ENCODE measurements at places on chromosomes 2 and 18. TPM values are rescaled to one million over a fixed set of nuclear protein-coding genes. Genes with fewer than 3 reads are reported as not detected.

DNA sequence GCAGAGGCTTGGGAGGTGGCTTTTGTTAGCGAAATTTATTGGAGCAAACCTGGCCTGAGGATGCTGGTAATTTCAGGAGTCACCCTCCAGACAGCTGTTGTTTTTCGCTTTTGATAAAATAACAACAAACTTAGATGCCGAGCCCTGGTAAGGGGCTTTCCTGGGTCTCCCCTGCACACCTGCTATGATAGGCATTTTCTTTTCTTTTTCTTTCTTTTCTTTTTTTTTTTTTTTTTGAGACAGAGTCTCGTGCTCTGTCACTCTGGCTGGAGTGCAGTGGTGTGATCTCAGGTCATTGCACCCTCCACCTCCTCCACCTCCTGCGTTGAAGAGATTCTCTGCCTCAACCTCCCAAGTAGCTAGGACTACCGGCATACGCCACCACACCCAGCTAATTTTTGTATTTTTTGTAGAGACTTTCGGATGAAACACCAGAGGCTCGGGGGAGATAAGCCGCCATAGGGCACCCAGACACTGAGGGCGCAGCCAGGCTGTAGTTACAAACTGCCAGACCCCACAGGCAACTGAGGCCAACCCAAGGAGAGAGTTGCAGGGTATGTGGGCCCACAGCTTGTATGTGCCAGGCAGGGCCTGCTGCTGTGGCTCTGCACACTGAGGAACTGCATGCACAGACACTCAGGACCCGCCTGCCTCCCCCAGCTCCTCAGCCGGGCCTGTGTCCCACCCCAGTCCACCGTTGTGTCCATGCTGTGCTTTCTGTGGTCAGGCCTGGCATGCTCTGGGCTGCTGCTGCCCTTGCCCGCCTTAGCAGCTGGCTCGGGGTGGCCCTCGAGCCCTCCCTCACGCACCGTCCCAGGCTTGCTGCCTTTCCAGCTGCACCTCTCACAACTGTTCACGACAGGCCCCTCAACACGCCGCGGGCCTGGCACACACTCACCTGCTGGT, 3.9 kb downstream of the GYPC start:
- H3K36me3 ChIP-seq: no peaks in the 10 kb centered on the region
- H3K4me3 ChIP-seq: no peak overlapping the region
- H3K27ac ChIP-seq: peak overlapping the region; percentile 83
- DNase-seq: no peak

GRCh38 chr18:44849361-44849760, 168.7 kb downstream of the SETBP1 start:
- H3K36me3 ChIP-seq: no peaks in the 10 kb centered on the region
- no peak overlapping the region for H3K4me3 ChIP-seq
- DNase-seq: no peak
- peaks cover 8% of the 10 kb centered on the region for H3K27me3 ChIP-seq
- no peaks in the 10 kb centered on the region for H3K4me1 ChIP-seq

Gene TXNDC2
- polyA plus RNA-seq: 0.36 TPM

Gene ACMSD
- not detected for polyA plus RNA-seq

DNA sequence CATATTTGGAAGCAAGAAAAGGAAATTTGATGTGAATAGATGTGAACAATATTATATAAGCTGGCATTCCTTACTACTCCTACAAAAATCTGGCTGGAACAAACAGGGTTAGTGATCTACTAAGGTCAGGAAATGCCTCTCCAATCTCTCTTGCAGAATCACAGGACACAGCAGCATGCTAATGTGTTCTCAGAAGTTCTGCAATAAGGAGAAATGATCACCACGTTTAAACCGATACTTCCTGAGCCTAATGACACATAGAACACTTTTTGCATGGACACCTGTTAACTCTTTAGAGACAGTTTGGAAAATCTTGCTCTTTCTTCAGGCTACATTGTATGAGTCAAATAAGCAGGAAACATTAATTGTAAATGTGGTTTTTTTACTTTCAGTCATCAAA, 89.6 kb upstream of the MAP3K20 start:
- H3K27me3 ChIP-seq: no peaks in the 10 kb centered on the region
- H3K27ac ChIP-seq: no peak overlapping the region
- DNase-seq: no peak
- H3K36me3 ChIP-seq: no peaks in the 10 kb centered on the region
- no peak overlapping the region for H3K4me3 ChIP-seq
- H3K4me1 ChIP-seq: peaks cover 10% of the 10 kb centered on the region

- H3K36me3 ChIP-seq: peaks cover 82% of the 10 kb centered on the region
- H3K4me3 ChIP-seq: no peak overlapping the region
- no peak overlapping the region for H3K27ac ChIP-seq
- no peak for DNase-seq
These were observed 19.7 kb upstream of the SAG start for GRCh38 chr2:233287871-233288270.

Gene FBLN7
- not detected for polyA plus RNA-seq

Gene GALM
- polyA plus RNA-seq: 3.5 TPM

GRCh38 chr2:202122980-202123720, 50.1 kb downstream of the KIAA2012 start:
- H3K4me3 ChIP-seq: no peak overlapping the region
- H3K27me3 ChIP-seq: no peaks in the 10 kb centered on the region
- no peaks in the 10 kb centered on the region for H3K36me3 ChIP-seq
- no peak for DNase-seq

GRCh38 chr2:84880645-84881521, at the start of gene TRABD2A:
TSS of gene TRABD2A (minus strand) at chr2:84881084. CDS start at chr2:84881039, 45 bp downstream.
- peak within 1 kb of the TSS; percentile 40 for H3K4me3 ChIP-seq
- H3K27ac ChIP-seq: no peak within 1 kb of the TSS
- DNase-seq: peak; percentile 52
- peaks cover 23% of the 10 kb centered on the region for H3K27me3 ChIP-seq
- no peaks in the 10 kb centered on the region for H3K36me3 ChIP-seq
- peaks cover 22% of the 10 kb centered on the region for H3K4me1 ChIP-seq

DNA sequence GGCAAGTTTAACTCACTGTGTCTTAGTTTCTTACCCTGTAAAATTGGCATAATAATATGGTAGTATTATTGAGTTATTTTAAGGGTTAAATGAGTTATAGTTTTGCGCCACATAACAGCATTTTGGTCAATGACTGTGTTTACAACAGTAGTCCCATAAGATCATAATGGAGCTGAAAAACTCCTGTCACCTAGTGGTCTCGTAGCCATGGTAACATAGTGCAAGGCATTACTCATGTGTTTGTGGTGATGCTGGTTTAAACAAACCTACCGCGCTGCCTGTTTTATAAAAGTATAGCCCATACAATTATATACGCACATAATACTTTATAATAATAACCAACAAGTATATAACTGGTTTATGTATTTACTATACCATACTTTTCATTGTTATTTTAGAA, 15.8 kb downstream of the UNC80 start:
- H3K36me3 ChIP-seq: no peaks in the 10 kb centered on the region
- no peaks in the 10 kb centered on the region for H3K4me1 ChIP-seq
- H3K27ac ChIP-seq: no peak overlapping the region
- H3K27me3 ChIP-seq: no peaks in the 10 kb centered on the region
- no peak for DNase-seq
- no peak overlapping the region for H3K4me3 ChIP-seq

Gene CAVIN2
- polyA plus RNA-seq: not detected

GRCh38 chr18:24322584-24323136, 75.0 kb downstream of the OSBPL1A start:
- no peak overlapping the region for H3K4me3 ChIP-seq
- no peaks in the 10 kb centered on the region for H3K4me1 ChIP-seq
- H3K36me3 ChIP-seq: peaks cover 22% of the 10 kb centered on the region
- no peak for DNase-seq
- H3K27ac ChIP-seq: no peak overlapping the region
- no peaks in the 10 kb centered on the region for H3K27me3 ChIP-seq

GRCh38 chr2:118356051-118356450, 267.8 kb downstream of the INSIG2 start:
- no peak overlapping the region for H3K4me3 ChIP-seq
- no peak for DNase-seq
- no peaks in the 10 kb centered on the region for H3K36me3 ChIP-seq
- H3K4me1 ChIP-seq: no peaks in the 10 kb centered on the region
- peaks cover 2% of the 10 kb centered on the region for H3K27me3 ChIP-seq

Gene ERBB4
- not detected for polyA plus RNA-seq

- no peak for DNase-seq
- no peaks in the 10 kb centered on the region for H3K27me3 ChIP-seq
- no peaks in the 10 kb centered on the region for H3K4me1 ChIP-seq
- H3K27ac ChIP-seq: no peak overlapping the region
- H3K36me3 ChIP-seq: no peaks in the 10 kb centered on the region
These were observed 83.2 kb downstream of the GYPC start for GRCh38 chr2:126739141-126739540.

Gene MYO5B
- 0.04 TPM for polyA plus RNA-seq

DNA sequence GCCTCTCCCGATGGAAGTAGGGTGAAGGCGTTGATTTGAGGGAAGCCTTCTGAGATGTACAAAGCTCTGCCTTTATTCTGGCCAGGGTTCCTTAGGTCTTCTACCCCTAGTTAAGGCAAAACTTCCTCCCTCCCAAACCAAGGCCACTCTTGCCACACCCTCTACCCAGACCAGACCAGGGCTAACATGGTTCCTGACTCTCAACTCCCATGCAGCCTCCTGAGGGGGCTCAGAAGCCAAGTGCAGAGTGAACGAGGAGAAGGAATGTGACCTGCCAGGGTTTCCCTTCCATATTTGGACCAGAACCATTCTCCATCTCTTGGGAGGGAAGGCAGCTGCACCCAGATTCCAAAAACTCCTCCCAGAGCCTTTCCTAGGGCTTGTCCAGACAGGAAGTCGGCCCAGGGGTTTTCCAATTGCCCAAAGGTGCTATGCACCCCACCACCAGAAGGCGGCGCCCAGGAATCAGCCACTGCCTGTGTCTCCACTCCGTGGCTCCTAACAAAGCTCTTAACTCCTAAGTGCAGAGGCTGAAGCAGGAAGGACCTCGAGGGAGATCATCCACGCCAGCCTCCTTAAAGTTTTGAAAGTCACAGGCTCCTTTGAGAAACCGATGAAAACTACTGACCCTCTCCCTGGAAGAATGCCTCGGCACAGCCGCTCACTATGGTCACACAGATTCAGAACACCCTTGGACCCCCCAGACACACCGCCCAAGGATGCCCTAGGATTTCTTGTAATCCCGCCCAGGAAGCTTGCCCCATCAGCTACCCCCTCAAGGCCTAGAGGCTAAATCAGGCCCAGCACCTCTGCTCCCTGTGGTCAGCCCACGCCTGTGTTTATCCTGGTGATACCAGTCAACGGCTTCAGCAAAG, 157.8 kb downstream of the SMAD2 start:
- no peaks in the 10 kb centered on the region for H3K27me3 ChIP-seq
- H3K4me1 ChIP-seq: no peaks in the 10 kb centered on the region
- DNase-seq: peak; percentile 18
- no peaks in the 10 kb centered on the region for H3K36me3 ChIP-seq
- H3K27ac ChIP-seq: no peak overlapping the region
- no peak overlapping the region for H3K4me3 ChIP-seq

Gene IGFBP5
- not detected for polyA plus RNA-seq

Gene LHCGR
- polyA plus RNA-seq: not detected

GRCh38 chr2:49943944-49944778, 789.8 kb upstream of the FSHR start:
- H3K4me1 ChIP-seq: no peaks in the 10 kb centered on the region
- no peak for DNase-seq
- no peaks in the 10 kb centered on the region for H3K27me3 ChIP-seq

DNA sequence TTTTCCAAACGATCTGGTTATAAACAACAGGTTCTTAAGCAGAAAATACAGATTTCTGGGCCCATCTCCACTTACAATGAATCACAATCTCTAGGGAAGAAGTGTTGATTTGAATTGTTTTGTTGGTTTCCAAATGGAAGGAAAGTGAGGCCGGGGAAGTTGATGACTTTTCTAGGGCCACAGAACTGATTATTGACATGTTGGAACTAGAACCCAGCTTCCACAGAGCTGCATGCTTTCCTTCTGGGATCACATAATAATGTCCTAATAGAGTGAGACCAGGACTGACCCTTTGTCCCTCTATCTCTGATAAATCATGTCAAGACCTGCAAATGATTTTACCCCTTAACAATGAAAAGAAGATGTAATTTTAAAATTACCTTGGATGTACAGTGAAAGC, 332.2 kb downstream of the OSR1 start:
- no peaks in the 10 kb centered on the region for H3K36me3 ChIP-seq
- no peak overlapping the region for H3K4me3 ChIP-seq
- DNase-seq: no peak
- H3K4me1 ChIP-seq: no peaks in the 10 kb centered on the region

Gene CRYBA2
- not detected for polyA plus RNA-seq

DNA sequence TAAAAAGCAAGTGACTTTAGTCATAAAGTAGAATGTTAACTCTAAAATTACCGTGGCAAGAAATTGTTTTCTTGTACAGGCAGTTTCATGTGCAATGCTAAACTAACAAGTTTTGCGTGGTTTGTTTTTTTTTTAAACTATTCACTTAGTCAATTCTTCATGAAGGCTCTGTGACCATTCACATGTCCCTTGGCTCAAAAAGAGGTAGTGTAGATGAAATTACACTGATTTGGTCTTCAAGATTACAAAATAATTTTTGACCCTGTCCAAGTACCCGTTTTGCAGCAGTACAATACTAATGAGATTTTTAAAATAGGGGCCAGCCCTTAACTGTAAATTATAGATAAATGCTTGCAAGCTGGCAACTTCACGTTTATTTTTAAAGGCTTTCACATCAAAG, 1.3 kb downstream of the TMEM131 start:
- DNase-seq: peak; percentile 56
- peak overlapping the region; percentile 85 for H3K4me3 ChIP-seq
- H3K27ac ChIP-seq: no peak overlapping the region
- H3K4me1 ChIP-seq: peaks cover 45% of the 10 kb centered on the region
- no peaks in the 10 kb centered on the region for H3K27me3 ChIP-seq

Gene SERPINB3
- polyA plus RNA-seq: not detected

DNA sequence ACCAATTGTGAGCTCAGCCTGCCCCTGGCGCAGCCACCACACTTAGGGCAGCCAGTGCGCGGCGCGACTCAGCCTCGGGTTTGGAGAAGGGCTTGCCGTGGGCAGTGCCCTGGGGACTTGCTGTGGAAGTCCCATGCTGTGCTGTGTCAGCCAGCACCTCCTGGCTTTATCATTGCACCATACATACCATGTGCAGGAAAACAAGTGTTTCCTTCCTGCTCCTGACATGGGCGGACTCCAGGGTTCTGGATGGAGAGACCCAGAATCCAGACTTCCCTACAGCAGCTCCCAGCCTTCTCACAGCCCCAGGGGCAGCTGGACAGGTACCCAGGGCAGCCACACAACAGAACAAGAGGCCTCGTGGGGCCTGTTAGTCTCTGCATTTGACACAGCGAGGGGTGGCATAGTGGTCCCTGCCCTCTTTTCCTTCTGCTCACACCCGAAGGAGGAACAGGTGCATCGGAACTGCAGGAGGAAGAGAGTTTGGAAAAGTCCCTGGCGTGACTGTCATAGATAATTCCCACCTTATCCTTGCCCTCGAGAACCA, 54.2 kb downstream of the SDC1 start:
- DNase-seq: no peak
- no peak overlapping the region for H3K27ac ChIP-seq
- no peak overlapping the region for H3K4me3 ChIP-seq
- no peaks in the 10 kb centered on the region for H3K4me1 ChIP-seq
- H3K27me3 ChIP-seq: no peaks in the 10 kb centered on the region
- no peaks in the 10 kb centered on the region for H3K36me3 ChIP-seq

Measured in CD14-positive monocyte (primary cell).